ENCODE measurements at places on chromosomes 4 and X.

DNA sequence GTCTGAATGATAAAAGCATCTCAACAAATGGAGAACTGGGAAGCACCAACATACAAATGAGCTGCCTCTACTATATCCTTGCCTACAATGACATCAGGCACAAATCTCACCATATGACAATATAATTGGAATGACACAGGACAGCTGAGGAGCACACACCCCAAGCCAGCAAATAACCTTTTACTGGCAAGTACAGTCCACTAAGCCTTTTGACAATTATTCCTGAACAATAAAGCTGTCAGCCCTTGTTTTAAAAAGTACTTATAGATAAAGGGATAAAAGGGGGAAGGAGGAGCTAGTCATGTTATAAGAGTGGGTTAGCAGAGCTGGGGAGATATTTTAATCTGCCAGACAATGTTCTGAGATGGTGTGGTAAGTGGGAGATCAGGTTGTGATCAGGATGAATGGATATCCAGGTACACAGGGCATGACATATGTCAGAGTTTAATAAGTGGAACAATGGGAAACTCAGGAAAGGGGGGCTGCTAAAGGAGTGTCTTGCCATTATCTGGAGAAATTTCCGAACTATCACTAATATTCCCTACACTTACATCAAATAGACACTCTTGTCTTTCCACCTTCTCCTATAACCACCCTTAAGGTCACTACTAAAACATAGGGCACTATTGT lies 127.6 kb downstream of the GPC3 start:
- DNase-seq, result no peak

GRCh38 chr4:24583451-24584210 lies 723 bp downstream of the DHX15 start:
- DNase-seq, result no peak

DNA sequence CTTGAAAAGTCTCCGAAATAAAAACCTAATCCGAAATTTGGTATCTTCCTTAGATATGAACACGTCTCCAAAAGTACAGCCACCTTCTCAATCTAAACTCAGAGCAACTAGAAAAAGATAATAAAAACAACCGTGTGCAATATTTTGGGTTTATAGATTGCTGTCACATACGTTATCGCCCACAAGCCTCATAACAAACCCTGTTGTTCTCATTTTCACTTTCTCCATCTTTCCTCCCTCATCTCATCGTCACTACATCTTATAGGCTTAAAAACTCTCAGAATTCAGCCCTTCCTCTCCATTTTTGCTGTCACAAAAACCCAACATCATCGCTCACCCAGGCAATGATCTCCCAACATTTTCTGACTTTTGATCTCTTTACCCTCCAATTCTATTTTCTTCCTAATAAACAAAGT lies 448 bp upstream of the SCFD2 start:
- no peak for DNase-seq

DNA sequence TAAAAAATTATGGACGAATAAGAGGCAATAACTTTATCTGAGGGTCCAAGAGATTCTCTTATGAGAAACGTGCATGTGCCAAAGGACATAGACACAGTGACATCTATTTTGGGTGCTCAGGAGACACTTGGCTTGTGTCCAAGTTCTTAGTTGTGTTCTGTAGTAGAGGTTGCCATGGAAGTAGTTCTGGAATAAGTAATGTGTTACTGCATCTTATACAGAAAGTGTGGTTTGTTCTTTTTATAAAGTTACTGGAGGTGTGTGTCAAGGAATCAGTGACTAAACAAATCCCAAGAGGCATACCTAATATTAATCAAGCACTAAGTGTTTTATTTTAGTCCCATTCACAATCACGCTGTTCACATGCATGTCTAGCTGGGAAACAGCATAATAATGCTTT lies 305.7 kb downstream of the ARHGAP24 start:
- DNase-seq, result no peak

DNA sequence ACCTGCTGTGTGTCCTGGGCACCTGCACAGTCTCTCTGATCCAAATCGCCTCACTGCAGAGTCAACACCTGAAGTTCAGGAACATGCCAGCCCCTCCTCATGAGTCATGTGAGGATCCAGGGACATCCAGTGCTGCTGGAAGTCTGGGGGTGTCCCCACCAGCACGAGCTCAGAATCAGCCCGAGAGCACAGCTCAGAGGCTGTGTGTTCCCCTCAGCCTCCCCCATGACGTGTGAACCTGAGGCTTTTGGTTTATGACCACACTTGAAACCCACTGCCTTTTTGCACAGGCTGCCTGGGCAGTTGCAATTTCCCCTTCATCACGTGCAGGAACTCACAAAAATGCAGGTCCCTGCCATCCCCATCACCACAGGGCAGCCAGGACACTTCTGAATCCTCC lies 47.1 kb downstream of the PPP2R2C start:
- no peak for DNase-seq

DNA sequence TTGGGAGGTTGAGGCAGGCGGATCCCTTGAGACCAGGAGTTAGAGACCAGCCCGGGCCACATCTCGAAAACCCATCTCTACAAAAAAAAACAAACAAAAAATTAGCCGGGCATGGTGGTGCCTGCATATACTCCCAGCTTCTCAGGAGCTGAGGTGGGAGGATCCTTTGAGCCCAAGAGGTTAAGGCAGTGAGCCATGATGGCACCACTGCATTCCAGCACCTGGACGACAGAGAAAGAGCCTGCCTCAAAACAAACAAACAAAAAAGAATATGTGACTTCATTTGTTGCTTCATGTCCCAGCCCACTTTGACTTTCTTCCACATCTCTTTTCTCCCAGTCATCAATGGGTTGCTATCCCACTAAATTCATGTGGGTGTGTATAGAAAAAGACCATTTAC lies 79.7 kb downstream of the BCOR start:
- no peak for DNase-seq

DNA sequence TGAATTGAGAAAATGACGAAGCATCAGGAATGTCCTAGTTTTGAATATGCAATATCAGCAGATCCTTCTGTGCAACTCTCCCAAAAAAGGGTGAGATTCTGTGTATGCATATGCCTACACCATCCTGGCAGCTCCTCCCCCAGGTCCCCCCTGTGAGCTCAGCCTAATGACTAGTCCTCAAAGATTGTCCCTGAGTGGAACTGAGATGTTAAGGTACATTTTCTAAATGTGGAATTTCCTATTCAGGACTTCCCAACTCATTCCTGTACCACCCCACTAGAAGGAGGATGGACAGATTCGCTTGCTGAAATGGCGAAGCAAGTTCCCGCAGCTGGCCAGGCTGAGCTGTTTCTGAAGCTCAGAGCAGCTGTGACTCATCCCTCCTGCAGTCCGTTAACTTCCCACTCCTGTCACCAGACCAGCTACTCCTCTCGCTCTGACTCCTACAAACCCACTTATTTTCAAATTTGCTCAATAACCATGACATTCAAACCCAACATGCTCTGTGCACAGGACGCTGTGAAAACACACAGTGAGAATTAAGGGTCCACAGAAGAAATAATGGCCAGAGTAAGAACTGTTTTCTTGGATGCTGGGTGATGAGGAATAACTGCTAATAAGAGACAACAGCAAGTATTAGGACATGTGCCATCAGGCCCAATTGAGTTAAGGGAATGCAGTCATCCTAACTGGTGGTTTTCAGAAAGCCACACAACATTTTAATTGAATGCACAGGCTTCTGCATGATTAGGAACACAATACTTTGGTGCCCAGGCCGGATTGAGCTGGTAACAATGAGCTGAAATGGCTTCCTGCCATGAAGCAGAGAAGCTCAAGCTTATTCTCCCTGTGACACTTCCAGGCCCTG lies 40.0 kb upstream of the IRF2 start:
- no peak for DNase-seq

DNA sequence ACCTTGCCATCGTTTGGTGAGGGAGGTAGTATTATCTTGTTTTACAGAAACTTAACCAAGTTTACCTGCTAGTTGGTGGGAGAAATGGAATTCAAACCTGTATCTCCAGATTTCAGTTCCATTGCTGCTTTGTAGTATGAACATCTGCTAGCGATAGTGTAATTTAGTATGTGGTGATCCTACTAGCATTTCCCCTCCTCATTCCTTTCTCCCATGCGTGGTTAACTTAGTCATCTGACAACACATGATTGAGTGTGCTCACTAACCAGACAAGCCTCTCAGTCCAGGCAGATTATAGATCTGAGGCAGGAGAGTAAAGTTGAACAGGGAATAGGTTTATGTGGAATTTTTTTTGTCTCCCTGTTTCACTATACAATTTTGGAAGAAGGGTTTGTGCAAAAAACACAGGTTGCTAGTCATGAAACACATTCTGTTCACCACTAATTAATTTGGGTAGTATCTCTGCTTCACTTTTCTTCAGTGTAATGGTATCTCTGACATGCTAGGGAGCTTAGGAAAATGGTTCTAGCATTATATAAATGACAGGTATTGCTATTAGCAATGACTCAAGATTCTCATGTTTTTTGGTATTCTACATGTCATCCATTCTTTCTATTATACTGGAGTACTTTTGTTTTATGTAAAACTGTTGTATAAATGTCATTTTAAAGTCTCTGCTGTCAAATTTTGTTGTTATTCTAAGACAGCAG lies 21.7 kb downstream of the RBPJ start:
- DNase-seq, result no peak

- no peak for DNase-seq
Observed at GRCh38 chr4:78618436-78618835, 66.9 kb downstream of the ANXA3 start.

DNA sequence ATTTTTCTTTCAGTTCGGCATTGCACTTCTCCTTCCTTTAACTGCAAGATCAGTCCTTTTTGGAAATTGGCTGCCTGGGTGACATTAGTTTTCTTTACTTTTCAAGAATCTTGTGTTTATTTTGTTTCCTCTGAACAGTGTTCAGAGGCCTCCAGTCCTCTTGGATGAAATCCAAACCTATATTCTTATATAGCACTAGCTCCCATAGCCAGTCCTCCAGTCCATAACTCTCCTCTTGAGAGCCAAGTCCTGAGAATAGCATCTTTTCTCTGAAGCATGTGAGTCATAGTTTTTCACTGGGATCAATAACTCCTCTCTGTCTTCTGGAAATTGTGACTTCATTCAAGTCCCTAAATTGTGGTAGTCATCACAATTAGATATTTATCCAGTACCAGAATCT lies 357.5 kb downstream of the RAPGEF2 start:
- DNase-seq, result no peak

- peak; percentile 5 for DNase-seq
Observed at GRCh38 chr4:16122784-16123183, 39.0 kb upstream of the PROM1 start.

DNA sequence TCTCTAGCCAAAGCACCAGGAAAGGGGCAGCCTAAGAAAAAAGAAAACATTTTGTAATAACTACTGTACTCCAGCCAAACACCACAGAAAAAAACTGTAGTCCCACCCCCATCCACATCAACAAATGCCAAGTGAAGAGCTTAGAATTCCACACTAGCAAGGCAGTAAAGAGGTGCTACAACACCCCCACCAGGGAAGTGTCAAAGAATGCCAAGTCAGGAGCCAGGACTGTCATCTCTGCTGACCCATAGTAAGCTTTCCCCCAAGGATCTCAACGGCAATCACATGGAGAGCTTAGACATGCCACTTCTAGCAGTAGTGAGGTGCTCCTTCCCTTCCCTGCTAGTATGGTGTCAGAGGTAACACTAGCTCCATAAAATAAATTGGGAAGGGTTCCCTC lies 34.4 kb upstream of the CCDC160 start:
- no peak for DNase-seq

- DNase-seq, result no peak
Observed at GRCh38 chr4:169583563-169583962, 28.8 kb downstream of the NEK1 start.

- no peak for DNase-seq
Observed at GRCh38 chr4:157291071-157291470, 70.5 kb downstream of the GRIA2 start.

DNA sequence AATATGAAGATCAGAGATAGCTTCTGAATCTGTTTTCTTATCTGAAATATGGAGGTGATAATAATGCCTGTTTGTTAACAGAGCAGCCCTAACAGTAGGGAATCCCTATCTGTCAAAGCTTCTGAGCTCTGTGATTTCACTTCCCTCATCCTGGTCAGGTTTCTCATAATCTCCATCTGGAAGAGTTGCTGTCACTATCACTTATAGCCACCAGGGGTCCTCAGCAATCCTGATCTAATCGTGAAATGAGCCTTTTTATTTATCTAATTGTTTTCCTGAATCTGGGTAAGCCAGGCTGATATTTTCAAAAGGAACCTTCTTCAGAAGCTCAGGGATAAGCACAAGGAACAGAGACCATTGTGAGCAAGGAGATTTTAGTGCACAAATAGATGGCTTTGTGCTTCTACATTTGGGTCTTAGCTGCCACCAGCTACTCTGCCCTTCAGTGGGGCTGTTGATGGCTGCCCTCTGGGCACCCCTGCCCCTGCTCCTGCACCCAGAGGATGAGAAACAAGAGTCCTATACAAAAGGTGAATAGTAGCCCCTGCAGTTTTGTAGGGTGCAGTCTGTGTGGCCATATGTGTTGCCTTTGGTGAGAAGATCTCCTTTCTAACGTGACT lies 196.4 kb upstream of the RADX start:
- DNase-seq, result no peak

- no peak for DNase-seq
Observed at GRCh38 chr4:37438564-37439279, 194.2 kb downstream of the NWD2 start.

DNA sequence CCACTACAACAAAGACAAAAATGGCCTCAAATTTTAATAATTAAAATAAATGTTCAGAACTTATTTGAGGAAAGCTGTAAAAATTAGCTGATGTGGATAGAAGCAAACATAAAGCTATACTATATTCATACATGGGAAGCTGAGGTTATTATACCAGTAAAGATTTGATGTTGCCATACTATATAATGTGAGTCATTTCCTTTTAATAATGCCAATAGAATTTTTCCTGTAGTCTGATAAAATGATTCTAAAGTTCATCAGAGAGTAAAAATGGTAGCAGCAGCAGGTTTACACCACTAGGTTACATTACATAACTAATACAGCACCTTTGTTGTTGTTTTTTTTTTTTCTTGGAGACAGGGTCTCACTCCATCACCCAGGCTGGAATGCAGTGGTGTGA lies 45.5 kb upstream of the CYP2U1 start:
- DNase-seq, result no peak

DNA sequence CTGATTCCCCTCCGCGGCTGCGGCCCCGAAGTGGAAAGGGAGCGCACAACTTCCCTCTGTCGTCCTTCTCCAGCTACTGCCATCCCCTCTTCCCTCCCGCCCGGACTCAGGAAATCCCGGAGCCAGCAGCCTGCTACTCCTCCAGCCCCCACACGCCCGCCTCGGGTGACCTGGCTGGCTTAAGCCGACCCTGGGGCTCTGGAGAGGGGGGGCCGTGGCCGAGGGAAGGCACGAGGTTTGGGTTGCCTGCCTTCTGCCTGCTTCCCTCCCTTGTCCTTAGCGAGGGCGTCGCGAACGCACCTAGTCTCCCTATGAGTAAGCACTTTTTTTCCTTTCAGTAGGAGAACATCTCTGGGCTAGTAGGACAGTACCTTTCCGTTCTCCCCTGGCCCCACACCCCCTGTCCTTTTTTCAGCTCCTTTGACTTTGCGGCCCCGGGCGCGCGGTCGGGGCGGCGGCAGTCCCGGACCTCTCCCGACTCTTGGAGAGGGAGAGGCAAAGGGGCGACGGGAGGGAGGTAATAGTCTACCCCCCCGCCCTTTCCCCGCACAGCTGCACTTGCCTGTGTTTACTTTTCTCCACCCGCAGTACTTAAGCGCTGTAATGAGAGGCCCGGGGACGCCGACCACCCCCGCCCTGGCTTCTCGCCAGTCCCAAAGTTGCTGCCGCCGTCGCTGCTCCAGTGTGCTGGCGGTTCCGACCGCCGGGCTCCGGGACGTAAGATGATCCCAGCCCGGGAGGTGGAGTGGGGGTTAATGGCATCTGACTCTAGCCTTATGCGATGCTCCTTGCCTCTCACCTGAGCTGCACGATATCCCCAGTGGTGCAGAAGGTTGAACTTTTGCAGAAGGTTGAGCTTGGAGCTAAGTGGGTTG lies 868 bp downstream of the PLS3 start:
- DNase-seq, result no peak

All from stimulated activated CD8-positive, alpha-beta memory T cell treated with anti-CD3 and anti-CD28 coated beads, Interleukin-15, amount 100 ng/mL, for 1 hour (primary cell).